ENCODE measurements at places on chromosomes 3 and 15.
A peak's percentile ranks its signal among the peaks of the same experiment; 100 is the strongest.

DNA sequence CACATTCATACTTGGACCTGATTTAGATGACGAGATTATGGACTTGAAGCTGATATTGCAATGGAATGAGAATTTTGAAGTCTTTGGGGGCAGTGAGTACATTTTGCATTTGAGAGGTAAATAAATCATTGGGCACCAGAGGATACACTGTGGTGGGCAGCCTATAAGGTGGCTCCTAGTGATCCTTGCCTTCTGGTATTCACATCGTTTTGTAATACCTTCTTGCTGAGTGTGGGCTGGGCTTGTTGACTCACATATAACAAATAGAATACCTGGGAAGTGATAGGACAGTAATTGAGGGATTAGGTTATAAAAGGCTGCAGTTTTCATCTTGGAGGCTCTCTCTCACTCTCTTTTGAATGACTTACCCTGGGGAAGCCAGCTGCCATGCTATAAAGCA lies 605.5 kb upstream of the KCNMB2 start:
- no peak for DNase-seq

DNA sequence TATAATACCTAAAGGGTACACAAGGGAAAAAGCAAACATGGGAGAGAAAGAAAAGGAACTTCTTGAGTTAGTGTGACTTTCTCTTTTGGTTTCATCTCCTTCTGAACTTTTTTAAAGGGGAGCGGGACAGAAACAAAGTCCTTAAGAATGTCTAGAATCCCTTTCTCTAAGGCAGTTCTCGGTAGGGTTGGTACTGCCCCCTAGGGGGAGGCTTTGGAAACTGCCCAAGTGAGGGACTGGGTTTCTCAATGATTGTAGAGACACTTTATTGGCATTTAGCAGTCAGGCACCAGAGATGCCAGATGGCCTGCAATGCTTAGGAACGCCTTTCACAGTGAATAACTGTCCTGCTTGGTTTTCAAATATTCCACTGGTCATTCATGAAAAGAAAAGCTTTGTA lies 172.7 kb downstream of the WDR72 start:
- DNase-seq: no peak

- no peak for DNase-seq
Measured at GRCh38 chr3:64638981-64639481, 48.8 kb downstream of the ADAMTS9 start.

- peak; percentile 50 for DNase-seq
Measured at GRCh38 chr3:189132231-189132671, 39.5 kb upstream of the TPRG1 start.

GRCh38 chr3:123663977-123664376 lies 79.1 kb upstream of the HACD2 start:
- no peak for DNase-seq

- DNase-seq: no peak
Measured at GRCh38 chr3:30858894-30859389, 35.5 kb downstream of the GADL1 start.

DNA sequence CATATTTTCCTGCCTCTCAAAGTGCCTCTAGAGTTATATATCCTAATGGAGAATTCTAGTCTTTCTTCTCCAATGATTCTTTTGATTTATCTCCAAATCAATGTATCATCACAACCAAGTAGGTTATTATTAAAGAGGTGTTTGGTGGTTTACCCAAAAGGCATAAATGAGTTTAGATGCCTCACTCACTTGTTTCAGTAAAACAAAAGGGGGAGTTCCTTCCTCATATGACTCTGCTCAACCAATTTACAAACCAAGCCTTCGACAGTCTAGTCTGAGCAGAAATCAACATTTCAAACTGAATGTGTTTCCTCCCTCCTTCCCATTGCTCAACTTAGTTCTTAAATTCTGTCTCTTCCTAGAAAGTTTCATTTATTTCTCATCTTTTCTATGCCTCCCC lies 116.5 kb downstream of the TNIK start:
- DNase-seq: no peak

GRCh38 chr15:90001062-90001682 lies at the start of gene ZNF710:
Gene ZNF710 (plus strand): TSS chr15:90001324. CDS start chr15:90067138, 65,814 bp downstream.
- DNase-seq: no peak

- no peak for DNase-seq
Measured at GRCh38 chr3:94184781-94185180, 121.9 kb downstream of the NSUN3 start.

DNA sequence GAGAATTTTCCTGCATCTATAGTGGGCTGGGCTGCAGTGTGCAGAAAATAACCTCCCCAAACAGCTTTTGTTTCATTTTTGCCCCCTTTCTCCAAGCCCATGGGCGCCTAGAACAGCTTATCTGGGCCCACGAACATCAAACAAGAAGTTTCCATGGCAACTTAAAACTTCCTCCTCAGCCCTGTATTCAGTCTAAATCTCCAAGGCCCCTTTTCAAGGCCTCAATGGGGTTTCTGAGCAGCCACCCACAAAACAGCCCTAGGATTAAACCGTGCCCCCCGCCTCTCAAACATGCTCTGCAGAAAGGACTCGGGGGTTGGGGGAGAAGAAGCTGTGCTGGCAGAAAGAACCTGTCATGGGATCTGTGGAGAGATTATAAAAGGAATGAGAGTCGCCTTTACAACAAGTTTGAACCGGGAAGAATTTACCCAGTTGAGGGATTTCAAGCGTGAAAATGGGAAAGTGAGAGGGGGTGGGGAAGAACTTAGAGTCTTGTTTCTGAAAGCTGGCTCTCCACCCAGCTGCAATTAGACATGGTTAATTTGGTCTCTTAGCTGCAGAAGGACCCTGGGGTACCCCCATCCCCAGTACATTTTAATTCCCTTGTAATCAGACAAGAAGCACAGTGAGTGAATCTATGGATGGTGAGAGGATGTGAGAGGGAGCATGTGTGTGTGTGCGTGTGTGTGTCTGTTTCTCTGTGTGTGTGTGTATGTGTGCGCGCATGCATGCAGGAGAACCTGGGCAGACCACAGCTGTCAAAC lies 4.3 kb upstream of the FAM107A start:
- DNase-seq: no peak

DNA sequence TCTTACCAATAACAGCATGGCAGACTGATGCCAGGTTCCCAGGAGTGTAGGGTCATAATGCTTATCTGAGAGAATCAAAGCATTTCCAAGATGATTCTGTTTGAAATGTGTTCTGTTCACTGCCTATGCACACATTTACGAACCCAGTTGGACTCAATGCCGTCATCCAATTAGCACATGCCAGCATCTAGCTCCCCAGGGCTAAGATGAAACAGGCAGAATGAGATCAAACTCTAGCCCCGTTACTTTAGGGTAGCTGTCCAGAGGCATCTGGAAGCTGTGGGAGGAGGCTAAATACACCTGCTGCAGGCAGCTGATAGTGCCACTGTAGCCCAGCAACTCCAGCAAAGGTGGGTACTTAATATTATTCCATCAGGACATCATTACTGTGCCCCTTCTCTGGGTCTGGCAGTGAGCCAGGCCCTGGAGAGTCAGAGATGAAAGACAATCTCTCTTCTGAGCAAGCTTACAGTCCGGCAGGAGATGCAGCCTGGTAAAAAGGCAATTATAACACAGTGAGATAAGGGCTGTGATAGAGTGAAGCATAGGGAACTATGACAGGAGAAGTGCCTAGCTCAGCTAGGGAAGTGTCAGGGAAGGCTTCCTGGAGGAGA lies 156.4 kb upstream of the PPP2R3A start:
- no peak for DNase-seq

DNA sequence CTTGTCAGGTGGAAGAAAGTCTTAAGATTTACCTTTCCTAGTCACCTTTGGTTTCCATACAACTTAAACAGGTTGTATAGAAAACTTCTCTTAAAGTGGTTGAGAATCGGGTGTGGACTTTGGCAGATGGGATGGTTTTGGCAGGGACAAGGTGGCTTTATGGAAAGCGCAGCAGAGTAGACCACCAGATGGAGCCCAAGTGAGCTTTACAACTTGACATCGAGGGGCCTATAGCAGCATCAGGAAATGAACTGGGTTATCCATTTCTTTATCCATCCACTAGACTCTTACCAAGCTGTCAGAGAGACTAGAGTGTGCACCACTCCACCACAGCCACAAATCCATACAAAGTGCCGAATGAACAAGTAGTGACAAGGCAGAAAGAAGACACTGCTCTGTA lies 85.3 kb upstream of the MBNL1 start:
- DNase-seq: no peak
